ENCODE measurements at places on chromosomes 6 and 20. TPM values are rescaled to one million over a fixed set of nuclear protein-coding genes. Genes with fewer than 3 reads are reported as not detected.

Gene MAN1A1
- total RNA-seq, result 245 TPM

Gene RRAGD
- total RNA-seq, result 28.1 TPM

Gene RSPH4A
- total RNA-seq, result 0.12 TPM

Gene FOXS1
- 0.64 TPM for total RNA-seq

Gene CABLES2
- total RNA-seq, result 12.0 TPM

Gene HDDC2
- 79.8 TPM for total RNA-seq

Gene DEFB124
- total RNA-seq, result not detected

Gene IL20RA
- 0.63 TPM for total RNA-seq

Gene ARID1B
- 67.0 TPM for total RNA-seq

Gene HNF4A
- total RNA-seq, result 88.0 TPM

Gene MOG
- not detected for total RNA-seq

Gene GPSM3
- total RNA-seq, result 1.8 TPM

Gene PMEPA1
- 9.2 TPM for total RNA-seq

Gene MYBL2
- total RNA-seq, result 2.4 TPM

Gene NFYA
- 25.2 TPM for total RNA-seq

Gene TMEM242
- total RNA-seq, result 9.0 TPM

Gene ASIP
- not detected for total RNA-seq

Gene OR12D2
- total RNA-seq, result not detected

Gene PRR18
- total RNA-seq, result 0.77 TPM

Gene PRPH2
- total RNA-seq, result not detected

Gene CCM2L
- total RNA-seq, result 0.80 TPM

Gene TP53TG5
- total RNA-seq, result not detected

Gene GMPR
- total RNA-seq, result 6.1 TPM

Gene PCSK2
- total RNA-seq, result 1.3 TPM

Gene CBLN4
- 2.5 TPM for total RNA-seq

Gene MUCL3
- total RNA-seq, result 0.13 TPM

Gene SLPI
- total RNA-seq, result 1,143 TPM

Gene ME1
- total RNA-seq, result 19.8 TPM

Gene ALDH5A1
- 16.8 TPM for total RNA-seq

Gene TRIM15
- total RNA-seq, result 2.6 TPM

Gene ZKSCAN4
- total RNA-seq, result 4.3 TPM

Gene CD24
- 560 TPM for total RNA-seq

Gene CD109
- 7.3 TPM for total RNA-seq

Gene PAK5
- 0.76 TPM for total RNA-seq

Gene TRMT6
- total RNA-seq, result 10.1 TPM

Gene MOXD1
- 16.8 TPM for total RNA-seq

Gene C4A
- 66.8 TPM for total RNA-seq

Gene ZNF165
- 9.4 TPM for total RNA-seq

Gene BMP5
- 26.5 TPM for total RNA-seq

Gene CALHM4
- total RNA-seq, result not detected

Gene CCN2
- total RNA-seq, result 147 TPM

Gene RIMS4
- 9.0 TPM for total RNA-seq

Gene ISM1
- 1.7 TPM for total RNA-seq

Gene EDN1
- total RNA-seq, result 25.0 TPM

Gene ERVFRD-1
- 2.2 TPM for total RNA-seq

Gene HRH3
- not detected for total RNA-seq

Gene RPS18
- 3,728 TPM for total RNA-seq

Gene ASXL1
- total RNA-seq, result 59.6 TPM

Gene BANF2
- not detected for total RNA-seq

Gene GMNN
- total RNA-seq, result 73.1 TPM

Gene GCNT2
- total RNA-seq, result 36.4 TPM

Gene APCDD1L
- total RNA-seq, result 0.23 TPM

Gene CD2AP
- total RNA-seq, result 48.0 TPM

Gene PNPLA1
- 0.57 TPM for total RNA-seq

Gene CLVS2
- under 0.01 TPM for total RNA-seq

Gene KIF6
- total RNA-seq, result 0.28 TPM

Gene RAET1E
- total RNA-seq, result not detected

Gene UST
- total RNA-seq, result 11.7 TPM
